ENCODE measurements at places on chromosomes 11 and 22. TPM values are rescaled to one million over a fixed set of nuclear protein-coding genes. Genes with fewer than 3 reads are reported as not detected.

The NPTXR gene
- polyA plus RNA-seq: 4.1 TPM

The C11orf91 gene
- polyA plus RNA-seq: not detected

DNA sequence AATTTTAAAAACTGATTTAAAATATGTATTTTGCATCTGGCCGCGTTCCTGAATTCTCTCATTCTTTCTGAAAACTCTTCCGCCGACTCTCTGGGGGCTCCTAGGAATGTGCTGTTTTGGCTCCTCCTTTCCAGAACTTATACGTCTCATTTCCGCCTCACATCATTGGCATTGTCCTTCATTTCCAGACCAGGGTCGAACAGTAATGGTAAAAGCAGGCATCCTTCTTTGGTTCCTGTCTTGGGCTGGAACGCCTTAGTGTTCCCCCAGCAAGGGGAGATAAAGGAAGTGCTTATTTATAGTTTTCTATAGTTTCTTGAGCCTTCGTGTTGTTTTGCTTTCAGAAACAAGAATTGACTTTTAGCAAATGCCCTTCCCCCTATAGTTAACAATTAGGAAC, 10.9 kb upstream of the TNNT3 start:
- DNase-seq: peak; percentile 88

DNA sequence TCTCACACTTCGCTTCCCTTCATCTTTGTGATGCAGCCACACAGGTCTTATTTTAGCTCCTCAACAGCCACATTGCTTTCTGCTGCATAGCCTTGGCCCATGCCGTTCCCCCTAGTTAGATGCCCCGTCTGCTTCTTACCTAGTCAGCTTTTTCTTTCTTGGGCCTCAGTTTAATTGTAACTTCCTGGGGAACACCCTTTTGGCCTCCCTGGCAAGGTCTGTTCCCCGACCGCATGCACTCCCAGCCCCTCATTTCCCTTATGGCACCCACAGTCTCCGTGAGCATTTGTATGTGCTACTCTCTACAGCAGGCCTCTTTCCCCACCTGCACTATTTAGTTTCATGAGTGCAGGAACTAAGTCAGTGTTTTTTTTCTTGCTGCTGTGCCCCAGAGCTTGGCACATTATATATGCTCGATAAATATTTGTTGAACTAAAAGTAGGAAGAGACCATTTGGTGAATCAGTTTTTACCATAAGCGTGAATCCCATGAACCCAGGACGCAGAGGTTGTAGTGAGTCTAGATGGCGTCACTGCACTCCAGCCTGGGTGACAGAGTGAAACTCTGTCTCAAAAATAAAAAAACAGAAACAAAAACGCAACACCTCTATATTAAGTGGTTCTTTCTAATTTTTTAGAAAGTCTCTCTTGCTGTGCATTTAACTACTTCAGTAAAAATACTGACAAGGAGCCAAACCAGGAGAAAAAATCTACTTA, 38.5 kb downstream of the TNRC6B start:
- DNase-seq: no peak

DNA sequence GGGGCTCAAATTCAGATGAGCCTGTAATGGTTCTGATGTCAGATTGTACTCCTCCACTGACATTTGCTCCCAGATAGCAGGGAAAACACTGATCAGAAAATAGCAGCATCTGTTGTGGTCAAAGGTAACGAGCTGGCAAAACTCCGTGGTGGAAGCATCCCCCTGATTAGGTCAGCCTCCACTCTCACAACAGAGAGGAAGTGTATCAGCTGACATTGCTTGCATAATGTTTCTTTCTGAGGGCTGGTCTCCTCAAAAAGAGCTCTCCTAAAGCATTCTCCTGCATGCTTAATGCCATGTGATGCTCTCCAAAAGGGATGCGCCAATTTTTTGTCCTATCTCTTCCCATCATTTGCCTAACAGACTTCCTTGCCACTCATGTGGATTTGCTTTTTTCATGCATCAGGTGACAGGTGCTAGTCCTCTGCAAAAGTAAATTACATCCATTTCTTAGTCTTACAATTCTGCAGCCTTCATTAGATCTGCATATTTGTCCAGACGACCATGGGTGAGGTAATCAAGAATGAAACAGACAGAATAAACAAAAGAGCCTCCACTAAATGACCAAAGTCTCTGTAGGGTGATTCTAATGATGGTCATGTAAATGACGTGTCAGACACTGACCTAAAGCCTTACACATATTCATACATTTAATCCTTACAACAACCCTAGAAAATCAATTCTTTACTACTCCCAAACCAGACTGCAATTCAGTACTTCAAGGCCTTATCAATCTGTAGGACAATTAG, 6.4 kb upstream of the TENM4 start:
- no peak for DNase-seq

- DNase-seq: no peak
Observed at GRCh38 chr11:69270941-69271340, 23.0 kb upstream of the MYEOV start.

GRCh38 chr11:132264616-132265015, 894.2 kb downstream of the NTM start:
- DNase-seq: no peak

Measured in hindlimb muscle (tissue), 1 donor.